ENCODE measurements at places on chromosomes 2 and 18.

GRCh38 chr2:160375802-160376469 lies 117.7 kb downstream of the RBMS1 start:
- DNase-seq = no peak

- DNase-seq = no peak
Observed at GRCh38 chr2:84919885-84920580, 14.6 kb downstream of the TMSB10 start.

- no peak for DNase-seq
Observed at GRCh38 chr2:224952936-224953657, 89.2 kb downstream of the DOCK10 start.

GRCh38 chr2:165568361-165568760 lies 98.9 kb downstream of the CSRNP3 start:
- no peak for DNase-seq

- no peak for DNase-seq
Observed at GRCh38 chr18:64208516-64208915, 59.6 kb upstream of the LINC00305 start.

- no peak for DNase-seq
Observed at GRCh38 chr2:98654699-98655495, 46.5 kb downstream of the UNC50 start.

- DNase-seq = no peak
Observed at GRCh38 chr2:68743531-68743930, 8.9 kb downstream of the ARHGAP25 start.

DNA sequence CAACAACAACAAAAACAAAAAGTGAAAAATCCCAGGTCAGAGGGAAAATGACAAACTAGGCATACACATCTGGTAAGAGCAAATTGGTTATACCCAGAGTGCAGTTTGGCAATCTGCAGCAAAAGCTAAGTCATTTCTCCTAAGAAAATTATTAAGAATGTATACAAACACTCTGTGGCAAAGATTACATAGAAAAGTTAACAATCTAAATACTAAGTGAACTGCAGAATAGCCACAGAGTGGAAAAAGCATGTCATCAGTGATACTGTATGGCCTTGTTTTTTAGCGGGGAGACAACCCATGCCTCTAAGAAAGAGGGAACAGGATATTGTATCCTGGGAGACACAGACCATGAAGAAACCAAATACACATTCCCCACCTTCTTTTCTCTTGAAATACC lies 136.0 kb upstream of the ITGB6 start:
- DNase-seq = no peak

GRCh38 chr2:69046221-69046662 lies 33.3 kb downstream of the ANTXR1 start:
- no peak for DNase-seq

DNA sequence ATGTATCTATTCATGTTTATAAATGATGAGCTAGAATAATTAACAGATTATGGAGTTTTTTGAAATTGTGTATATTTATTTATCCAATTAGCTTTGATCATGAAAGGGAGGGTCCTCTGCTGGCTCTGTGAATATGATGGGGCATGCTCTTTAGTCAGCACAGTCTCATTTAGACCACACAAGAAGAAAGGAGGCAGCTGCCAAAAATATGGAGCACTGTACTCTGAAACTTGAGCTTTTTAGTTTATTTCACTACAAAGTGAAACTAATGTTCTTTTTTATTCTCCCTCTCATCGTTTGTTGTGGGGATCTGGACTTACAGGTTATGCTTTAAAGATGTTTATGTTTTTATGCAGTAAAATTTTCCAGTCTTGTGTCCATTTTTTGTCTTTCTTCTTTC lies 266.9 kb upstream of the GULP1 start:
- DNase-seq = no peak

GRCh38 chr2:237996021-237996593 lies 29.3 kb downstream of the UBE2F start:
- DNase-seq = no peak

DNA sequence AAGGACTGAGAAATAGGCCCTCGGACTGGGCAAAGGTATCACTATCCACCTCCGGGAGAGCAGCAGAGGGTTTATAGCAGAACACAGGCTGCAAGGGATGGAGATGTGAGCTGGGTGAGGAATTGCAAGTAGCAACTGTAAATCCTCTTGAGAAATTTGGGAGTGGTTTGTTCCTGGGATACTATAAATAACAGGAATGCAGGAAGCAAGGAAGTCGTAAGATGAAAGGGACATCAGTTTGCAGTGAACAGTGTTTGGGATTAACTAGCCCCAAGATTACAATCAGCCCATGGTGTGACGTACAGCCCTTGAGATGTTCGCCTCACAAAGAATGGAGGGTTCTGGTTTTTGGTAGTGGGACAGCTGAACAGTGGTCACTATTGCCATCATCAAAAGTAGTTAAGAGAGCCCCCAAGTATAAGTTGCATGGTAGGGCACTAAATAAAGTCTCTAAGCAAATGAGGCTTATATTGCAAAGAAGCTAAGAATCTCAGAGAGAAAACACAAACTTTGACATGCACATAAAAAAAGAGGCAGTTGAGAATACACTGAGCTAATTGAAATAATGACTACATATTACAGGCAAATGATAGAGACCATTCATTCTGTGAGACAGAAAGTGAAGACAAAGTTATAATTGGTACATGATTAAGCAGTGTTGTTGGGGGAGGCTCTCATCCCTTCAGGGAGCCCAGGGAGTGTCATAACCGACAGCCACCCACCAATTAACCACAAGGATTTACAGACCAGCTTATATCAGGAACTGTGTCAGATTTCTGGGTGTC lies 362.5 kb upstream of the ACVR2A start:
- DNase-seq = no peak

DNA sequence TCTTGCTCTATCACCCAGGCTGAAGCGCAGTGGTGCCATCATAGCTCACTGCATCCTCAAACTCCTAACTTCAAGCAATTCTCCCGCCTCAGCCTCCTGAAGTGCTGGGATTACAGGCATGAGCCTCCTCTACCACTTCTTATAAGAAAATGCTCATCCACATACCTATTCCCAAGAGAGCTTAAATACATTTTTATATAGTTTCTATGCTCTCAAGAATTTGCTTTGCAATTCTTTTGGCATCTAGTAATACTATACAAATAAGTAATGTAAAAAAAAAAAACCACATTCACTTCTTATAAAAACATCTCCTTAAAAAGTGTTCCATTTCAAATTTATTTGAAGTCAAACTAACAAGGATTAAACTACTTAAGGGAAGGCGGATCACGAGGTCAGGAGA lies 197.3 kb downstream of the DNAH7 start:
- no peak for DNase-seq

DNA sequence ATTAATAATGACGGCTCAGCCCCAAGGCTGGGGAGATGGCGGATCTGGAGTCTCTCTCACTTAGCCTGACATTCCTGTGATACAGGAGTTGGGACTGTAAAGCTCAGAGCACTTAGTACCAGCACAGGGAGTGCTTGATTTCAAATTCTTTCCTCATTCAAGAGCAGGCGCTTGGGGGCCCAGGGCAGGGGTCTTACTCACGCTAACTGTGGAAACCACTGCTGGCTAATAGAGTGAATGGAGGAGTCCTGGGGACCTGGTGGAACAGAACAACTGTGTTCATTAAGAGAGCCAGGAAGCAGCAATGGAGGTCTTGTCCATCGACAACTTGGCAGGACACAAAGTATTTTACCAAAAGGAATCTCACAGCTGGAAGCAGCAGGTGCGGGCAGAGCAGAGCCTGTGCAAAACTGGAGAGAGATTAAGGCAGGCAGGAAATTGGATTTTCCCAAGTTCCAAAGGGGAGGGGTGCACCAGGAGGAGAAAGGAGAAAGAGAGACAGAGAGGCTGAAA lies 358.9 kb downstream of the TNS1 start:
- DNase-seq = no peak
